ENCODE measurements at places on chromosomes 6 and 20. TPM values are rescaled to one million over a fixed set of nuclear protein-coding genes. Genes with fewer than 3 reads are reported as not detected.

GRCh38 chr6:159691133-159691962 is 1.7 kb downstream of the SOD2 start:
- no peak for DNase-seq

Gene DACT2
- not detected for total RNA-seq

- no peak for DNase-seq
Measured at GRCh38 chr6:144644776-144645175, 359.6 kb downstream of the UTRN start.

GRCh38 chr20:45538209-45538799 is 978 bp downstream of the WFDC6 start:
- DNase-seq = no peak

Gene HSPA1L
- total RNA-seq = 4.6 TPM

Gene SOX18
- total RNA-seq = 116 TPM

- DNase-seq = no peak
Measured at GRCh38 chr6:24500683-24501082, 5.9 kb downstream of the ALDH5A1 start.

- peak; percentile 19 for DNase-seq
Measured at GRCh38 chr6:45677381-45678284, 299.9 kb upstream of the SUPT3H start.

DNA sequence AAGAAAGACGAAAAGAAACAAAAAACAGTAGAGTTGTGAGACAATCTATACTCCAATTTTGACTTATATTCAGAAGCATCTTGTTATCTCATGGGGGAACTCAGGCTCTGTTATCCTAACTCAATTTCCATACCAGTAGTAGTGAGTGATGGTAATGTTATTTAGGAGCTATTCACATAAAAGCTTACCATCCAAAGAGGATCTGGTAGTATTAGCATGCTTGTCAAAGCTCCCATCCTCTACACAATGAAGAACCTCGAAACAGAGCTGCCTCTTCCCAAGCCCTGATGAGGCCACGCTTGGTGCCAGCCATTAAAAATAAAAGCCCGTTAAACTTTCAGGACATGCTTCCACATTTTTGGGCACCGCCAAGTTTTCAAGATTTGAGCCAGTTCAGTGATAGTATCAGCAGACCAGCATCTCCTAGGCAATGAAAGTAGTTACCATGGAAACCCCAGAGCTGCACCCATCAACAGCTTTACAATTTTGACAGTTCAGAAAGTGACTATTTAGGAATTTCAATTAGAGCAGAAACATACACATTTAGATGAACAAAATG is 173.3 kb downstream of the CD83 start:
- DNase-seq = no peak

DNA sequence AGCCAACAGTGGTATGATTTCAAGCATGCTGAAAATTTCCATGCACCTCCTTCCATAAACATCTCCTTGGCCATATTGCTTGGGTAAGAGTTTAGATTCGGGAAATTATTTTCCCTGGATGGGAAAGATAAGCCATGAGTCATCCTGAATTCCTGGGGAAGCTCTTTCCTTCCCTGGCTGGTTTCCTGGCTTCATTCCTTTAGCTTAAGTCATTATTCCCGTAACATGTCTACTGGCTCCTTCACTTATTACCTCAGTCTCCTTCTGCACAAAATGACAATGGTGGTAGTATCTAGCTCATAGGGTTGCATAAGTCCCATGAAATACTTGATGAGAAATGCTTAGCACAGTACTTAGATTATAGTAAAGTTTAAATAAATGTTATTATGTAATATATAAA is 27.6 kb downstream of the TINAG start:
- no peak for DNase-seq

Gene JPH2
- 50.5 TPM for total RNA-seq

DNA sequence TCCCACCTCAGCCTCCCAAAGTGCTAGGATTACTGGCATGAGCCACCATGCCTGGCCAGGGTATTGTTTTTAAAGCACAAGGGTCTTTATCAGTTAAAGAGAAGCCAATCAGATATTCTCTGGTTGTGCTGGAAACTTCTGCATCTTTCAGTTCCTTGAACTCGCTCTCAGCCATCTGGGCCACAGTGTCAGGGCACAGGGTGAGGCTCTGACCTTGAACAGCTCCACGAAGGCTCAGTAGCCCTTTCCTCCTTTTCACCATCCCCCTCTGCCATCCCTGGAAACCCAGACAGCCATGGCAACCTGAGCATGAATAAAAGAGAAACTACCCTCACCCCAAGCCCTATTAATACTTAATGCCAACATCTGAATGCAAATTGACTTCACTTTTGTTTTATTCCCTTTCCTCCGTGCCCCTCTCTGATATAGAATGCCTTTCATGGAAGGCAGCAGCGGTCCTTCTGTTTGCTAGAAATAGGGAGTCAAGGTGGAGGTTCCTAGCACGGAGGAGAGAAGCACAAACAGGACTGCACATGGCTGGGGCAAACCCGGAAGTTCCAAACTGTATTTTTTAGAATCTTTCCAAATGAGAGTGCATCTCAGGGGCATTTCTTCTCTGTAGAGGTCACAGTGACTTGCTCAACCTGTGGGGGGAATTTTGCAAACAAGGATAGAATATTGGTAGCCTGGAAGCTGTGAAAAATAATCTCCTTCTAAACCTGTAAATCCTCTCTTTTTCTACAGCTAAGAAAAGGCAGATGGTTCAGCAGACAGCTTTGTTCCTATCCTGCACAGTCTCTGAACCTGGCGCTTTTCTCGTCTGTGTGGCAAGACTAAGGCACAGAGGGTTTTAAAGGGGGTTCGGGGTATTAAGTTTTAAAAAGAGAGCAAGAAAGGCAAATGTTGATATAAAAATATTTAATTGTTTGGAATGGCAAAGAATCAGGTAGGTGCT is 176.4 kb upstream of the RREB1 start:
- DNase-seq = no peak

- peak; percentile 19 for DNase-seq
Measured at GRCh38 chr6:13908955-13909381, 15.8 kb upstream of the RNF182 start.

Gene PAX1
- total RNA-seq = not detected

Gene EHMT2
- total RNA-seq = 13.8 TPM

DNA sequence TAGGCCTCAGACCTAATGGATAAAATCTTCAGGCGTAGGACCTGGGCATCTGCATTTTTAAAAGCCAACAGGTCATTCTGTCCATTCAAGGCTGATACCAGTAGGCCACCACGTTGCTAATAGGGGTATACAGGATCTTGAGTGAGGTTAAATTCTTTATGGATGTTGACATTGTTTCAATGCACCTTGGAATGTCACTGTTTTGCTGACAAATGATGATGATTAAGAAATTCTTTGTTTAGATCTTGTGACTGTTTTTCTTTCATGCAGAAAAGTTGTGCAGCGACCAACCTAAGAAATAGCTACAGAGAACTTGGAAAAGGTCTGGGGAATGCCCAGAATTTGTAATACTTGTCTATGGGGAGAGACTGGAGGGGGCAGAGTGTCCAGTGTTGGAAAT is 101.1 kb upstream of the CLDN20 start:
- no peak for DNase-seq

DNA sequence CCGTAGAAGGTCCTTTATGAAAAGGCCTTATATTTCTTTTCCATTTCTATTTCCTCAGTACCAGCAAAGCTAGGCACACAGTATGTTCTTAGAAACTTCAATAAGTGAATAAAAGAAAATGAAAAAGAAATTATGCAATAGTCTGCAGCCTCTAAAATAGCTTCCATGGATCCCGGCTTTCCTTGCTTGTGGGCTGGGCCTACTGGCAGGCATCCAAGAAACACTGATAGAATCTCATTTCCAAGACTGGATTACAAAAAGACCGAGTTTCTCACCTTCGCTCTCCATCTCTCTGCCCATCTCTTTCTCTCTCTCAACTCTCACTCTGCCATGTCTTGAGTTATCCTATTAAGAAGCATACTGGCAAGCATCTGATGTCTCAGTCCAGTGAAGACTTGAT is 187.5 kb upstream of the FKBP1C start:
- DNase-seq = no peak

Gene IPCEF1
- 3.1 TPM for total RNA-seq

GRCh38 chr6:1222728-1223595 is 88.9 kb upstream of the FOXQ1 start:
- DNase-seq = no peak

GRCh38 chr6:142531727-142532126 is 229.9 kb downstream of the ADGRG6 start:
- DNase-seq = no peak

Gene GPX5
- not detected for total RNA-seq

DNA sequence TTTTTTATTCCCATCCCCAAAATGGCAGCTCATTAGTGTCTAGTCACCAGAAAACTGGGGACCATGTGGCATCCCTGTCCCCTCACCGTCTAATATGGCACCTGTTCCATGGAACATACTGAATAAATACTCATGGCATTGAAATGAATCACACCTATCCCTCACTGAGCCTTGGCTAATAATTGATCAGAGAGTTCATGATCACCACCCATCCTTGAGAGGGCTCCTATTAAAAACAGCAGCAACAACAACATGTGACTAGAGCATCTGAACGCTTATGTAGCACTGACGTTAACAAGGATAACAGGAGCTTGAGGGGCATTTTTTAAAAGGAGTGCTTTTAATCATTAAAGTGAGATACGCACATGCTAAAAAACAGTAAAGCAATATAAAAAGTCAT is 1111.6 kb upstream of the FLRT3 start:
- no peak for DNase-seq

- DNase-seq = no peak
Measured at GRCh38 chr20:54110457-54110856, 40.1 kb upstream of the BCAS1 start.

GRCh38 chr20:32438331-32438858 is 80.3 kb downstream of the ASXL1 start:
- no peak for DNase-seq

GRCh38 chr6:6649824-6650349 is 61.4 kb downstream of the LY86 start:
- no peak for DNase-seq

- no peak for DNase-seq
Measured at GRCh38 chr6:4531406-4531805, 244.8 kb upstream of the CDYL start.

GRCh38 chr6:134680021-134680420 is 269.9 kb downstream of the ALDH8A1 start:
- DNase-seq = no peak

DNA sequence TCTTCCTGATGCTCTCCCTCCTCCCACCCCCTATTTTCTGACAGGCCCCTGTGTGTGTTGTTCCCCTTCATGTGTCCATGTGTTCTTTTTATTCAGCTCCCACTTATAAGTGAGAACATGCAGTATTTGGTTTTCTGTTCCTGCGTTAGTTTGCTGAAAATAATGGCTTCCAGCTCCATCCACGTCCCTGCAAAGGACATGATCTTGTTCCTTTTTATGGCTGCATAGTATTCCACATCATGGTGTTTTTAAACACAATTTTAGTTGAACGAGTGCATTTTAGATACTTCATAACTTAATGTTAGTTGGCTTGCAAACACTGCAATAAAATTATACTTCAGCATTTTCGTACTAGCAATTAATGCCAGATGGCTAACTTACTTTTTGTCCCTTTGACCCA is 28.5 kb downstream of the COL9A1 start:
- no peak for DNase-seq

Gene BTBD3
- 42.4 TPM for total RNA-seq

DNA sequence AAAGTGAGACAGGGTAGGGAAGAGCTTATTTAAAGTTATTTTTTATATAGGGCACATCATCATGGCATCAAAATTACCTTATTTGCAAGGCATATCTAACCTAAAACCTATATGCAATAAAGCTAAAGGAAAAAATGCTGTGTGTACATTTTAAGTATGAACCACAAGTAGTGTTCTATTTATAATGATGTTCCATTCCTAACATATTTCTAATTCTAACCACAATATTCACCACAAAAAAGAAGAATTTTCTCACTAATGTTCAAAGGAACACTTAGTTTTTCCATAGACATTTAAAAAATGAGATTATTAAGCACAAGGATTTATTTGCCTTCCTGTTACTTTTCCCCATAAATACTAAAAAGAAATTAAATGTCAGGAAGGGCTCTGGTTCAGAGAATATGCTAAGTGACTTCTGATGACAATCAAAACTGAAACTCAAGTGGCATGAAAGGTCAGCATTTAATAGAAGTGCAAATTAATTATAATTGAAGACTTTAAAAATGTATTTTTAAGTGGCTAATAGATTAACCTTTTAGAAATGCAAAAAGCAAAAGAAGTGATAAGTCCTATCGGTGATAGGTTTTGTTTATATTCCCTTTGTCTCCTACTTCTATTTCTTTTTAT is 25.1 kb downstream of the GPR63 start:
- DNase-seq = no peak

GRCh38 chr6:132131758-132132157 is 180.6 kb upstream of the CCN2 start:
- peak; percentile 65 for DNase-seq

- no peak for DNase-seq
Measured at GRCh38 chr6:44381739-44382138, 5.8 kb upstream of the CDC5L start.

DNA sequence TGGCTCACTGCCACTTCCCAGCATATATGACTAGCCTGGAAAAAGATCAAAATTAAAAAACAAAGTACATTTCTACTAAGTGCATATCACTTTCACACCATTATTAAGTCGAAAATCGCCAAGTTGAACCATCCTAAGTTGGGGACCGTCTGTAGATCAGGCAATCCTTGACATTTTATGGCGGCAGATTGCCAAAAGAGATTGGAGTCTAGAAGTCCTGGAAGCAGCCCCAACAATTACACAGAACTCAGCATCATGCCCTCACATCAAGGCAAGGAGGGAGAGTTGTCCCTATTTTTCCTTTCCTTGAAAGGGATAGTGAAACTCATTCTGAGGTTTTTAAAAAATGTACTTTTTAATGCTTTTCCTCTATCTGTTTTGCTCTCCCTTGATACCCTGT is 30.7 kb downstream of the SLC22A3 start:
- DNase-seq = no peak

DNA sequence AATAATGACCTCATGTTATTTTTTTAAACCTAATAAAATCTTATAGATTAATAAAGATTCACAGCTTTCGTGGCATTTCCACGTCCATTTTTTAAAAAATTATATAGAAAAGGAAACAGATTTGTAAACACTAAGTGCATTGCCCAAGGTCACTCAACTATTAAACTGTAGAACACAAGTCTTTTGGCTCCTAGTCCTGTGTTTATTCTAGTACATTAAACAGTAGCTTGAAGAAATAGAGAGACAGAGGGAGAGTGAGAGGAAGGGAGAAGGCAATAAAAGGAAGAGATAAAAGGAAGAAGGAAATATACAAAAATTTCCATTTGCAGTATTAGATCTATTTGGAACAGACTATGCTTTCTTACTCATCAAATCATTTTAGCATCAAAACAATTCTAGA is 586.7 kb upstream of the CITED2 start:
- DNase-seq = no peak

Gene AKAP12
- 81.1 TPM for total RNA-seq

GRCh38 chr6:52180787-52181558 is 5.2 kb upstream of the IL17A start:
- DNase-seq = no peak

DNA sequence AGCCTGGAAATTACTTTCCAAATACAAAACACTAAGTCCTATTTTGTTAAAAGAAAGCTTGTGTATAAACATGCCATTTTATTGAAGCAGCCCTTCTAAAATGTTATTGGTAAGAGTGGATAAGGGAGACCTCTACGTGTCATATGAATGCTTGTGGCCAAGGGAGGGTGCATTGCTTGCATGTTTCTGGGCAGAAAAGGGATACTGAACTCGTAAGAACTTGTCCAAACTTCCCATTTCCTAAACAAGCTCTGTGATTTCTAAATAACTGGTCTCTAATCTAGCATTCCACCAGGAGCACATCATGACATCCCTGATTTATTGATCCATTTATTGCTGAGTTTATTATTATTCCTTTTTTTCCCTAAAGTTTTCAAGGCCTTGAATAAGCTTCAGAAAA is 474.1 kb downstream of the CD109 start:
- peak; percentile 24 for DNase-seq

Gene DBNDD2
- total RNA-seq = 7.5 TPM

All from uterus (tissue), 4 donors.